Renal pelvis (tissue), 12 donors: ENCODE measurements at places on chromosomes 6 and 20.

- DNase-seq: no peak
Observed at GRCh38 chr6:5684320-5685053, 322.2 kb downstream of the NRN1 start.

- peak; percentile 75 for DNase-seq
Observed at GRCh38 chr20:37276494-37277252, 12.8 kb upstream of the MANBAL start.

DNA sequence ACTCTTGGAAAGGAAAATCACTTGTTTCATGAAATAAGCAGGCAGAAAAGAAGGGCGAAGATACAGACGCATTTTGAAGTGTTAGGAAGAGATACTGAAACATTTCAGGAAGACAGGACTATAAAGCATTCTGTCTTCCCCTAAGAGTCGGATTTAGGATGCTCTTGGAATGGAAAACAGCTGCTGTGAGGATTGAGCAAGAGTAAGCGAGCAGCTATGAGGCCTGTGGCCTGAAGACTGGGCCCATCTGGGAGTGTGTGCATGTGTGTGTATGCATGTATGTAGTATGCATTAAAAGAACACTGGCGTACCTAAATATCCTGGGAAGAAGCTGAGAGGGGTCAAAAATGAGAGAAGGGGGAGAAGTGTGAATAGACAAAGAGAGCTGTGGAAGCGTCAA, 83.6 kb downstream of the SIM1 start:
- DNase-seq: no peak

DNA sequence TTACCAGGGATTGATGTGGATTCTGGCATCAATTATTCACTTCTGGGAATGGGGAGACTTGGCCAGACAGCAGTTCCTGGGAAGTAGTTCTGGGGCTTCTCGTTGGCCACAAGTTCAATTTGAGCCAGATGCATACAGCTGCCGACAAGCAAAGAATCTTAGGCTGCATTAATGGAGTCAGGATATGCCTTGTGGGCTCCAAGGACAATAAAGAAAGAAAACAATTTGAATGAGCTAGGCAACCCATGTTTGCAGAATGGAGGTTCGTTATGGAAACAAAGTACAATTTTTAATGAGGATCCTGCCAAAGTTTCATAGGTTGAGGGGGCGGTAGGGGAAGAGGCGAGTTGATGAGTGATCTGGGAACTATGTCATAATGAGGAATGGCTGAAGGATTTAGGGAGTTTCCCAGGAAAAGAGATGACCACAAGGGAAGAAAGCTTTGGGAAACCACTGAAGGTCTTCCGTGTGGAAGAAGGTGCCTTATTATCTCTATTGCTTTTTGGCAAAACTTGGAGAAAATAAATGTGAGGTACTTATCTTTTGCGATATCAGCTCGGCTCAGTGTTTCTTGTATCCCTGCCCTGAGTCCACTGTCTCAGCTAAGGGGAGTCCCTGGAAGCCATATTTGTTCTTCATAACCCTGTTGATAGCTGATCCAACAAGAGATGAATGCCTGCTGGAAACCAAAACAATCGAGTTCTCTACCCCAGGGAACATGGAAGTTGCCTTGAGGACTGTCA, 181.0 kb upstream of the ZNF217 start:
- DNase-seq: peak; percentile 29

DNA sequence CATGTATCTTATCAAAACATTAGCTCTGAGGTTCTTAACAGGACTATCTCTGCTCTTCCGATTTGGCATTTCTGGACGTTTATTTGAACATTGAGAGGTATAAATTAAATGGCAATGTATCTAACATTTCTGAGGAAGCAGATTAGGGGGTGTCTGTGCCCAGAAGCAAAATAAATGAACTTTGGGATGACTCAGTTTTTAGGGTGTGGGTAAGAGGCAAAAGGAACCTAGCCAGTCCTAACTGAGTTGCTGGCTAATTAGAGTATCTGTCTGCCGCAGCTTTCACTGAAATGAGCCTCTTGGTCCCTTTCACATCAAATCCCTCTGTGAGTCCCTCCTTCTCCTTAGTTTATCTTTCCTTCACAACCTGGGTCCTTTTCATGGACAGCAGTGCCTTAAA, 1.1 kb downstream of the RNF144B start:
- no peak for DNase-seq

GRCh38 chr6:46676604-46677313, 10.9 kb upstream of the TDRD6 start:
- DNase-seq: no peak

GRCh38 chr20:48592107-48592940, 235.5 kb downstream of the PREX1 start:
- no peak for DNase-seq

GRCh38 chr20:52420805-52421204, 229.2 kb upstream of the ZFP64 start:
- no peak for DNase-seq
